ENCODE measurements at places on chromosomes 16 and 17. TPM values are rescaled to one million over a fixed set of nuclear protein-coding genes. Genes with fewer than 3 reads are reported as not detected.

CRHR1 gene
- total RNA-seq: not detected

AXIN2 gene
- total RNA-seq: 1.8 TPM

MAP2K6 gene
- total RNA-seq: 8.1 TPM

LPO gene
- total RNA-seq: not detected

GNGT2 gene
- total RNA-seq: 10.9 TPM

PTX4 gene
- not detected for total RNA-seq

TBC1D3E gene
- total RNA-seq: not detected

PPP1R1B gene
- total RNA-seq: not detected

Measured in HT1080 (cell line).